Esophagus squamous epithelium (tissue), 5 donors: ENCODE measurements at places on chromosomes 6 and 20.

GRCh38 chr6:168031411-168031971, 34.0 kb downstream of the KIF25 start:
- no peak for DNase-seq

DNA sequence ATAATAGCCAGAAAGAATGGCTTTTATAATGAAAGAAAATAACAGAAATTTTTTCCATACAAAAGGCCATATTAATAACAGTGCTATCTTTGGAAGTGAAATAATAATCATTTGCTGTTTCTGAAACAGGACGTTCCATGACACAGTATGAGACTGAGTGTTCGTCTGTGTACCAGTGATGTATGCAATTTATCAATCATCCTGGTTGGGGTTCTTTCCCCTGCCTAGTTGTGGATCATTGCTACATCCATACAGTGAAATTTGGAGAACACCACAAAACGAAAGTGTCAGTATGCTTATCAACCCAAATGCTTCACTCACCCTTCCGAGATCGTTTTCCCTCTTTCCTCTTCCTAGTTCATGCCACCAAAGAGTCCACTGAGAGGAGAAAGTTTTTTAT, 151.4 kb upstream of the PRDM1 start:
- no peak for DNase-seq

- no peak for DNase-seq
These were observed 35.5 kb upstream of the ZNF133 start for GRCh38 chr20:18252597-18253451.

DNA sequence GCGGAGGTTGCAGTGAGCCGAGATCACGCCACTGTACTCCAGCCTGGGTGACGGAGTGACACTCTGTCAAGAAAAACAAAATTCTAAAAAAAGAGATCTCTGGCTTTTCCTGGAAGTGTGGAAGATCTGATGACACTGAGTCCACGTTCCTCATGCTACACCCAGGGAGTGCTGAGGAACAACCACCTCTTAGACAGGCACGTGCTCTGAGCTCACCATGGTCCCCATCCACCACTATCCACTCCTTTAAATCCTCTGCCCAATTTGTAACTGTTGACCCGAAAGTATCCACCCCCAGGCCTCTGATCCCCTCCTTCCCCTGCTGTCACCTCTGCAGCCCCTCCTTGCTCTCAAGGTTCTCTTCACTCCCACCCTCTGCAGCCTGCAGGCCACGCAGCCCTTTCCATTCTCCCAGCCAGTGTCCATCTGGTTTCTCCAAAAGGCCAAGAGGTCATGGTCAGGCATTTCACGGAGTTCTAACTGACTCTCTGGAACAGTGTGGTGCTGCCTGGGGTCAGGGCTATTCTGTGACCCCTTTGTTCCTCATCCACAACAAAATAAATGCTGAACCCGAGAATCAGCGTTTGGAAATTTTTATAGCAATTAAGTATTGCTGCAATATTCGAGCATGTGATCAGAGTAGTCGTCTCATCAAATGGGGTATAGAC, 88.8 kb downstream of the ATP9A start:
- no peak for DNase-seq

DNA sequence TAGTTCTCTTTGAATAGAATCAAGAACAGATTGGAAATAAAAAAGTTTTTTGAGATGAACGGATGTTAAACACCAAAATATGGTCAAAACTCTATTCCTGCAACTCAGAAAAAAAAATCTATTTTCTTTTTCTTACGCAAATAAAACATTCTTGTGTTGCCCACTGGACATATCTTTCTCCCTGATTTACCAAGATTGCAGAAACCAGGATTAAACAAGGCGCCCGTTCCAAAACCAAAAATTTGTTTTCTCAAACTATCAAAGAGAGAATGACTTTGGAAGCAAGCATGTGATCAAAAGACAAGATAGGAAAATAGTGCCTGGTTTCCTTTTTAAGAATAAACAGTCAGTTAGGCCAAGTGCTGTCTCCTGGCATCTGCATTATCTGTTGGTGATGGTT, 273.1 kb downstream of the CLIC5 start:
- DNase-seq: no peak

GRCh38 chr6:163579880-163580295, 165.4 kb downstream of the QKI start:
- no peak for DNase-seq

DNA sequence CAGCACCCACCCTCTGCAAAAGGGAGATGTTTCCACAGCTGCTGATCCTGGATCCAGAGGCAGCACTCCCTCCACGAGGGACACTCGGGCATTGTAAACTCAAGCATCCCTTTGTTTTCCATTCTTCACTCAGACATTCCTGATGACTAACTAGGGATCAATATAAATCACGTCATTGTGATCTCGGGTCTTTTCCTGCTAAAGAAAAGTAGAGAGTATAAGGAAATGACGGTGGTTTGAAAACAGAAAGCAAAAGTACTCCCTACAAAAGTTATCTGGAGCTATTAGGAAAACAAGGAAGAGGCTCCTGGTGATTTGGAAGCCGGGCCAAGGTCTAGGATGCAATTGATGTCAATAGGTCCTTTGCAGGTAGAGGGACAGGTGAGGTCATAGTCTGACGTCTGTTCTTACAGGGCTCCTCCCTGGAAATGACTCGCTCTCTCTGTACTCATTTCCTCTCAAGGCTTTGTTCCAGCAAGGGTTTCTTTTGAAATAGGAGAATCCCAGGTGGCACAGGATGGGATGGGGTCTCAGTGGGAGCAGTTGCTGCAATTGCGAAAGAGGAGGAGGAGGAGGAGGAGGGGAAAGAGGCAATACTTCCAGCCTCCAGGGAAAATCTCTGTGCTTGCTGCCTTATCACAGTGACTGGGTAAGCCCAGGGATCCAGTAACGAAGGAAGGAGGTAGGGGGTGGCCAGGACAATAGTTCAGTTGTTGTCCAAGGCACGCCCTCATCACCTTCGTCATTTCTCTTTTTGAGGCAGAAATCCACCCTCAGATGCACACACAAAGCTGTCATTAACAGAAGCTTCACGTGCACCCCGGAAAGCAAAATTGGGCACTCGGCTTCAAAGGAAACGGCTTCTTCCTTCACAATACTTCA, 222.8 kb downstream of the LY86 start:
- no peak for DNase-seq

DNA sequence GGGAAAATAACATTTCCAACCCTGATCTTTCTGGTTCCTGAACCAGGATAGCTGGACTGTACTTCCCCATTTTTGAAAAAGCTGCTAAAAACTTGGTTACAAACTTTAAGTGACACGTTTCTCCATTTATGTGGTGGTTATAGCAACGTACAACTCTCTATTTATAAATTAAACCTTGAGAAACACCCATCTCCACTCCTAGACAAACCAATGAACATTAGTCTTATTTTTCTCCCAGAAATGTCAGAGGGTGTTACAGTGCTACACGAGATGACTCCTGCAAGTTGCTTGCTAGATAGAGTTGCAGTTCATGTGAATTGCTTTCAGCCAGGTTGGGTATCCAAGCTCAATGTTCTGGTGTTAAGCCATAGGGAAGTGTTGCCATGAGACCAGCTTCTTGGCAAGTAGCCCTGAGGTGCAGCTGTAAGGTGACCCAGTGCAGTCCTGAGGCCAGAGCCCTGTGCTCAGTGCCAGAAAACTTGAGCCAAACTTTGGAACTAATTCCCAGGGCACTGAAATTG, 51.3 kb upstream of the REV3L start:
- no peak for DNase-seq

- no peak for DNase-seq
These were observed 44.6 kb upstream of the LRFN2 start for GRCh38 chr6:40631744-40632143.

DNA sequence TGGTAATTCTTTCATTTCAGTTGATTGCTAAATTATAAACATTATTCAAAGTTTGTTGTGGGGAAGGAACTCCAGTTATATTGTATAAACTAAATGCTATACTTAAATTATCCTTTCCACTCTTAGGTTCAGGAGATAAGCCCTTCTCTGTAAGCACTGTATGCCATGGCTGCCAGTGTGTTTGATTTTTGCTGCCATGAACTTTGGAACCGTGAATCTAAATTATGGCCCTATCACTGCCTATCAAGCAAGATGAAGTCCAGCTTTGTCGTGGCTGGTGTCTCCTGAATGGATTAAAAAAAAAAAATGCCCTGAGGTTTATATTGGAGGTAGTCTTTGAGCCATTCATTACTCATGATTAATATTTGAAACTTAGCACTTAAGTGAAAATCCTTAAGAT, 44.7 kb downstream of the CDC5L start:
- no peak for DNase-seq

GRCh38 chr6:144785056-144785455, 499.9 kb downstream of the UTRN start:
- DNase-seq: no peak

GRCh38 chr20:288956-289692, 1.4 kb downstream of the C20orf96 start:
- DNase-seq: no peak

GRCh38 chr6:7897461-7898192, 13.0 kb downstream of the TXNDC5 start:
- no peak for DNase-seq

DNA sequence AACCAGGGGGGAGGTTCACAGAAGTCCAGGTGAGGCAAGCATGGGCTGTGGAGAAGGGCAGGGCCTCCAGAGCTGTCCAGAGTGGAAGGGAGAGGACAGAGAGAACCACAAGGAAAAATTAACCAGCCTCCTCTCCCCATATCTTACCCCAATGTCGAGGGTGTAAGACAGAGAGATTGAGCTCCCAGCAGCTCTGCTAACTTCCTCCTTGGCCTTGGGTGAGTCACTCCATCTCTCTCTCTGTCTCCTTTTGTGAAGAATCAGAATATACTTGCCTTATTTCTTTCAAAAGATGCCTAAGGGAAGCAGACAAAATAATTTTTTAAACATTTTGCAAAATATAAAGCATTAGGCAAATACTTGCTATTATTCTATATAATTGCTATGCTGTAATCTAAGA, 58.3 kb upstream of the IYD start:
- DNase-seq: no peak

DNA sequence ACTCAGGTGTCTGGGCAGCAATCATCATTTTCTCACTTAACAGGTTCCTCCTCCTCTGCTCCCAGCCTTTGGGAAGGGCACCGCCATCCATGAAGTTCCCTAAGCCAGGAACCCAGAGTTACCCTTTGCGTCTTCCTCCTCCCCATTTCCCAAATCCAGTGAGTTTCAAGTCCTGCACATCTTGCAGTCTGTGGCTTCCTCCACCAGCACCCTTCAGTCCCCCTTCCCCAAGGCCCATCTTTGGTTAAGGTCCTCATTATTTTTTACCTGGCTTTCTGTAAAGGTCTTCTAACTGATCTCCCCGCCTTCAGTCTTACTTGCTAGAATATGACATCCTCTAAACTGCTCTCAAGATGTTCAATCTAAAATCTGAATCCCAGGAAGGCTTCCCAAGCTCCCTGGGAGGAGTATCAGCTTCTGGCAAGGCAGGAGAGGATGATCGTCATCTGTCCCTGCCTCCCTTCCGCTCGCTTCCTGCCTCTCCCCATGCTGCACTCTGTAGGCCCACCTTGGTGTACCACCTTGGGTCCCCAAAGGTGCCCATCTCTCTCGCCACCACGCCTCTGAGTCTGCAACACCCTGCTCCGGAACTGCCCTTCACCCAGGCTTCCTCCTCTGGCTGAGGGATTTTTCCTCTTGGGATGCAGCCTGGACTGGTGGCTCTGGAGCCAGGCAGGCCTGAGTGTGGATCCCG, 11.4 kb upstream of the DUSP22 start:
- DNase-seq: no peak

DNA sequence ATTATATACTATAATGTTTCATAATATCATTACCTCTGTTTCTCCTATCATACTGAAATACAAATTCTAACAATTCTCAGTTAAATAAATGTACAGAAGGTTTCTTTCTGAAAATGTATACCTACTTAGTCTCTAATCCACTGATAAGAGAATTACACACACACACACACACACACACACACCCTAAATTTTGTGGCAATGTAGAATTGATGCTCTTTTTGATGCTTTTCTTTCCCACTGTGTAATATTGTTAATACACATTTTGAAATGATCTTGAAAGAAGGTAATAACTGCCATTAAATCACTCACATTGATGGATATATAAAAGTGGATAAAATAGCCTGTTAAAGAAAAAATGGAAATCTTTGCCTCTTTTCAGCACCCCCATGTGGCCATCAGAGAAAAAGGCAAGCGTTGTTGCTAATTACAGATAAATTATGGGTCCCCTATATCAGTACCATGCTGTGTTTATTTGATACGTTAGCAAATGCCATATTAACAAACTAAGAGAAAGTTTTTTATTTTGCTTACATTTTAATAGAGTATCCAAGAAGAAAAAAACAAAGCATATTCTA, 76.6 kb upstream of the VGLL2 start:
- no peak for DNase-seq

DNA sequence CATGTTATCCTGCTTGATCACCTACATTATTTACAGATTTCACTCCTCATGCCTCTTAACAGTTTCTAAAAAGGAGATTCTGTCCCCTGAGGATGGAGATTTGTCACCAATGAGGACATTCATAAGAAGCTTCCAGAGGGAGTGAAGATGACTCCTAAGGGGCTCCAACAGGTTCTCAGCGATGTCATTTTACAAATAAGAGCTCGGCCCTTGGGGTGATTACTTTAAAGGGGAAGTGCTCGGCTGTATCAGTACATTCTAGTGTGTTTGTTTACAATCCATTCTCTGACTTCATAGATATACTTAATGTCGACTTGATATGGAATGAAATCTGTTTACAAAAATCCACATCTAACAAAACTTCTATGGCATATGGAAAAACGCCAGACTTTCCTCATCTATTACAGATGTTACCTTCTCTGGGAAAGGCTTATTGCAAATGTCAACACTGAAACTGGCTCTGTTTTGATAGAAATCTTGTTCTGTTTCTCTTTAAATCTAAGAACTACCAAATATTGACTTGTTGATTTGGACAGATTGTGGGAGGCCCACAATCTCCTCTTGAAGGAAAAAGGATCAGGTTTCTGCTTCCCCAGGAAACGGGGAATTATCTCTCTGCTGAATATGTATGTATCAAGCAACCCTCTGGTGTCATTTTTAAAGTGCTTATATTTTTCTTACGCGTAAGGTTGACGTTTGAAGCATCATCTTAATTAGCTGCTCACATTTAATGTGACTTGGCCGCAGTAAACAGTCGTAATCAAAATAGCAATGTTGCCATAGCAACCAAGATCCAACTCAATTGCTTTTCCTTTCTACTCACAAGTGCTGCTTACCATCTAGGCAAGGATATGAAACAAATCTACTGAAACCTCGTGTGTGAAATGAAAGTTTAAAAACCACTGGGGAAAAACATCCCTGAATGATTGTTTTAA, 95.7 kb downstream of the SHLD1 start:
- no peak for DNase-seq
